ENCODE measurements at places on chromosomes 2 and 18. TPM values are rescaled to one million over a fixed set of nuclear protein-coding genes. Genes with fewer than 3 reads are reported as not detected.

AQP12B gene
- polyA plus RNA-seq: not detected

EML6 gene
- polyA plus RNA-seq: 0.29 TPM

FOXD4L1 gene
- polyA plus RNA-seq: not detected

PARD3B gene
- polyA plus RNA-seq: 8.2 TPM

ELOA2 gene
- not detected for polyA plus RNA-seq

EN1 gene
- polyA plus RNA-seq: not detected

GRP gene
- polyA plus RNA-seq: not detected

ADAM23 gene
- 0.98 TPM for polyA plus RNA-seq

FIGN gene
- 2.4 TPM for polyA plus RNA-seq

BOLL gene
- not detected for polyA plus RNA-seq

ASB3 gene
- 9.6 TPM for polyA plus RNA-seq

DNAH7 gene
- 0.73 TPM for polyA plus RNA-seq

CDKL4 gene
- not detected for polyA plus RNA-seq

ERFE gene
- polyA plus RNA-seq: 0.19 TPM

CFC1 gene
- not detected for polyA plus RNA-seq

DDX1 gene
- polyA plus RNA-seq: 67.4 TPM

STARD6 gene
- not detected for polyA plus RNA-seq
